Pulmonary artery endothelial cell (primary cell): ENCODE measurements at places on chromosomes 6 and 20.
A peak's percentile ranks its signal among the peaks of the same experiment; 100 is the strongest.

GRCh38 chr6:165705941-165706340 lies 42.9 kb upstream of the PDE10A start:
- no peak for DNase-seq

GRCh38 chr6:163579880-163580295 lies 165.4 kb downstream of the QKI start:
- DNase-seq = no peak

GRCh38 chr20:47009784-47010183 lies 115.1 kb downstream of the EYA2 start:
- DNase-seq = no peak

DNA sequence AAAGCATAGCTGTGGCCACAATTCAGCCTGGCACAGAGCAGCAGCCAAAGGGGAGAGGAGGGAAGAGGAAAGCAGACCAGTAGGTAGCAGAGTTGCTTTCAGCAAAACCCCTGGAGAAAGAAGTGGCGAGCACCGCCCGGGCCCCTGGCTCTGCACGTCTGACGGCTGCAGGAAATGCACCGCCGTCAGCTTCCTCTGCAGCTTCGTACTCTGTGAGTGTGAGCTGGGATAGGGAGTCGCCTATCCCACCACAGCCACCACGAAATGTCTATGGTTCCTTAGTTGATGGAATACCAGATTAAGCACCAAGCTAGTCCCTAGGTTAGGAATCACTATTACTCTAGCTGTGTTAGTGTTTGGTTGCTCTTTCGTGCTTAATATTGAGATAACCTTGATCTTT lies 79.9 kb upstream of the NAA20 start:
- peak; percentile 45 for DNase-seq

GRCh38 chr6:157984686-157985225 lies 3.1 kb downstream of the SYNJ2 start:
- no peak for DNase-seq

DNA sequence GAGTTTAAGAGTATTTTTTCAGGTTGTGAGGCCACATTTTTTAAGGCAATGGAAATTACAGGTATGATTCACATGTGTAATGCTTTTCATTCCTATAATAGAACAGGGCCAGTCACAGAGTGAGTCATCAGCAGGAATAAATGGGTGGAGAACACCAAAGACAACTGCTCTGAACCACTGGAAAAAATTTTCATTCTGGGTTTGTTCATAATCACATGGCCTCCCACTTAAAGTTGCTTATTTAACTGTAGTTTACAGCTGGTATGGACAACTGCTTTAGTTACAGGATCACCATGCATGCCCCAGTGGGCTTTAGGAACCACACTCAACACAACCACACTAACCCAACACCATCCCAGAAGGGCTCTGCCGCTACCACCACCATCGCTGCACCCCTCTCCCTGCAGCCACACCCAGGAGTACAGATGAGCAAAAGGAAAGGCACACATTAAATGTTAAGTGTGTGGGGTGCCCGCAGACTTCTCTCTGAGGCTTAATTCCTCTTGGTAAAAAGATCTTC lies 107.0 kb upstream of the DST start:
- no peak for DNase-seq

DNA sequence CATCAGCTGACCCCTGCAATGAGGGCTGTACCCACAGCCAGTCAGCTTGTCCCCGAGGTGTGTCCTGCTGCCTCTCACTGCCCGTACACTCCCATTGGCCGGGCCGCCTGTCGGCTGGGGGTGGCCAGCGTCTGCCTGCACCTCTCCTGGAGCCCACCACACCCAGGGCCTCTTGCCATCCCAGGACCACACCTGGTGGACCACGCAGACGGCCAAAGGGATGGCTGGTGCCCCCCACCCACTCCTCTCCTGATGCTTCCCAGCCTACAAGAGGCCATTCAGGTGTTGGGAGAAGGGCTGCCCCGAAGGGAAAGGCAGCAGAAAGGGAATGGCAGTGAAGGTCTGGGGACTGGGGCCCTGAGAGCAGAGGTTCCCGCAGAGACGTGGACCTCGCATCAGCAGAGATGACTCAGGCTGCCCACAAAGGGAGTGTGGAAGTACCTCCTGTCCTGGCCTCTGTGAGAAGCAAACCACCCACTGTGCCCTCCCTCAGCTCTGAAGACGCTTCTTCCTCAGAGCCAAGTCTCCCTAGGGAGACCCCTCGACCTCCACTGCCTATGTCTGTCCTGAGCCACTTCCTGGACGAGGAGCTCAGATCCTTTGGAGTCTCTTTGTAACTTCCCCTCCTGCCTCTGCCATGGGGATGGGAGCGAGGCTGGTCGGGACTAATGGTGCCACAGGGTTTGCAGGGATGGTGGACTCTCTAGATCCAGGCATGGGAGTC lies 60.9 kb downstream of the PYGB start:
- DNase-seq = no peak

DNA sequence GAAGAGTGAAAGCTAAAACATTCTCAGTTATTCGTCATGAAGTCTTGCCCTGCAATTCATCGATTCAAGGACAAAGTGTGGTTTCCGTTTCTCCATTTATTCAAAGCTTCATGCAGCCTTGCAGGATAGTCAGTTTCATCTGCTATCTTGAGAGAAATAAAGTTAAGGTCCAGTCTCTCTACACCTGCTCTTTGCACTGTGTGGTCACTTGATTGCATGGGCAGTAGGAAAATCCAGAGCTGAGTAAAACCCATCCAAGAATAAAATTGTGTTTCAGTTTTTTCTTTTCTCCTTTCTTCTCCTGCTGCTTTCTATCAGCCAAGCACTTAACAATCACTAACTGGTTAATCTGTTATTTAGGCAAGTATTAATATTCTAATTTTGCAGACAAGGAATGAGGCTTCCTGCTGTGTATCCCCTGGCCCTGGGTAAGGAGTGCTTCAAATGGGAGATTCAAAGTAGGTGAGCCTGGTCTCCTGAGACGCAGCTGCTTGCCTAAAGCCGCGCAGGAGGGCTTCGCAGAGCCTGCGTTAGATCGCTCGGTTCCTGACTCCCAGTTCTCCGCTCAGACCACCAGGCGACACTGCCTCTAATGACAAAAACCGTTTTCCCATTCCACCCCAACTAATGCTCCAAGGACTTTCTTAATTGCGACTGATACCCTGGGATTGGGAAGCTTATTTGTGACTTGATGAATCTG lies 808.3 kb downstream of the TFAP2A start:
- no peak for DNase-seq

GRCh38 chr20:43323592-43323991 lies 133.9 kb upstream of the PTPRT start:
- DNase-seq = no peak

DNA sequence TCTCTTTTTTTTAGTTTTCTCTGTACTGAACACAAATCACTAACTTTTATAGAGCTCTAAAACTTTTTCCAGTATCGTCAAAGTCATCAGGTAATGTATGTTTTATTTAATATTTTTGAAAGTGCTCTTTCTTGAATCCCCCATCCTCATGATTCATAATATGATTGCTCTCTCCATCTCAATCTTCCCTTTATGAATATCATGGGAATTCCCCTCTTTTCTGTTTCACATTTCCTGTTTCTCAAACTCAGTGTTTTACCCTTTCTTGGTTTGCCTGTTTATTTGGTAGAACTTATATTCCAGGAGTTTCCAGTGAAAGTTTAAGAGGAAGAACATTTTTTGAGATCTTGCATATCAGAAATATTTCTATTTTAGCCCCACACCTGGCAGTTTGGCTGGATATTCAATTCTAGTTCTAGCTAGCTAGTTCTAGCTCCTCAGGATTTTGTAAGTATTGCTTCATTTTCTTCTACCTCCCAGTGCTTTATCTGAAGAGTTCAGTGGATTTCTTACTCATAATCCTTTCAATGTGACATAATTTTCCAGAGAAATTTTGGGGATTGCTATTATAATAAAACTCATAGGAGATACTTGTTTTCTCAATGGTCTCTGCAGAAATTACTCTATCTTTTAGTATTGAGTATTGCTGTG lies 6.1 kb upstream of the C6orf58 start:
- DNase-seq = no peak

DNA sequence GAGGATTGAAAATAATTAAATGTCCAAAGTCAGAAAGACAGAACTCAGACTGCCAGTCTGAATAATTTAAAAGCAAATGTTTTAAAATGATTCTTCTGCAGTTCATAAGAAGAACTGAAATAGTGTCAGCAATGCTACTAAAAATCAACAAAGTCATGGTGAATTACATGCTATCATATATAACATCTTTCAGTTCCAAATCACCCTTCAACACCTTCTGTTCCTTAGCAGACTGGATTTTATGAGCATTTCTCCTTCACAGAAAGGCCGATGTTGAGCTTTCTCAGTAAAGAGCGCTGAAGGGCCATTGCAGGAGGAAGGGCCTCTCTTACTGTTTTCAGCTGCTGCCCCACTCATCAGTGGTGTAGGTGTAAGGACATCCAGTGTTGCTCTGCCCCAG lies 63.3 kb downstream of the AIG1 start:
- no peak for DNase-seq

DNA sequence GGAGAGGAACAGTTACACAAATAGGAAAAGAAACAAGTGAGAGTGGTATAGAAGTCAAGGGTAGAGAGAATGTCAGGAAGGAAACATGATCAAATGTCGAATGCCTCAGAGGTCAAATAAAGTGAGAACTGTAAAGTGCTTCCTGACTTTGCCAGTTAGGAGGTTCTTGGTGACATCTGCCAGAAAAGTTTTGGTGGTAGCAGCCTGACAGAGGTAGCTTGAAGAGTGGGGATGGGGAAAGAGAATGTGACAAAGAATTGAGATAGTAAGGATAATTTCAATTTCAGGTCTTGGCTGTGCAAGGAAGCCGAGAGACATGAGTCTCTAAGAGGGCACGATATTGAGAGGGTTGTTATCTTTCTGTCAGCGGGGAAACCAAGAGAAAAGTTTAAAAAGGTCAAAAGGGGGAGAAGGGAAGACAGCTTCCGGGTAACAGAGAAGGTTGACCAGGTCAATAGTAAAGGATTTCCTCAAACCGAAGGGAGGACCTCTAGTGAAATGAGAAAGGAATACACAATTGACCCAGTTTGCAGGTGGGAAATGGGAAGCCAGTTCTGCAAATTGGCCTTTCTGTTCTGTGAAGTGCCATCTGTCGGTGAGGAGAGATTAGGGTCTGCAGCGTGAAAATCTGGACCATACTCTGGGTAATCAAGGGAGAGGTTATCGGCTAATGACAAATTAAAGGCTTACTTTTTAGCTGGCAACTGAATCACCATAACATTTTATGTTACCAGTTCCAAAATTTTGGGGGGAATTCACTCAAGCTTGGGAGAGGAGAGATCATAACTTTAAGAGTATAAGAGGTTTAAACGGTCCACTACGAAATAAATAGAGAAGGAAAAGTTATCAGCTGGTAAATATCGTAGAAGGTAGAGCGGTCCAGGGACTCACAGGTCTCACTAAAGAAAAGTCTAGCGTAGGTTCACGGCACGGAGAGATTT lies 973 bp upstream of the BRD2 start:
- no peak for DNase-seq
